Left lung (tissue), 14 donors: ENCODE measurements at places on chromosomes 6 and 20. TPM values are rescaled to one million over a fixed set of nuclear protein-coding genes. Genes with fewer than 3 reads are reported as not detected.

- H3K36me3 ChIP-seq = no peaks in the 10 kb centered on the region
- H3K4me1 ChIP-seq = no peaks in the 10 kb centered on the region
- no peak for DNase-seq
- no peak overlapping the region for H3K4me3 ChIP-seq
These were observed 48.9 kb downstream of the HDDC2 start for GRCh38 chr6:125252891-125253290.

DNA sequence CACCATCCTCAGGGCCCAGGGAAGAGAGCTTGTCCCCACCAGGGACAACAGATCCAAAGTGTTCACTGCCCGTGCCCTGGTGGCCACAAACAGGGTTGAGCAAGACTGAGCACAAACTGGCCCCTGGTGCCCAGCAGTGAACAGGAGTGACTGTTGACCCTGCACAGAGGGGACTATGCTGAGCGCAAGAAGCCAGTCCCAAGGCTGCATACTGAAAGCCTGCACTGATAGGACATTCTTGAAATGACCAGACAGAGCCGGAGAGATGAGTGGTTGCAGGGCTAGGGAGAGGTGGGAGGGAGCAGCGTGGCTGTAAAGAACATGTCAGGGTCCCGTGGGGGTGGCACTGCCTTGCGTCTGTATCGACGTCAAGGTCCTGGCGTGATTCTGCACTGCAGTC lies 2.9 kb upstream of the FNDC11 start:
- H3K4me3 ChIP-seq = no peak overlapping the region
- H3K27me3 ChIP-seq = peaks cover 95% of the 10 kb centered on the region
- H3K36me3 ChIP-seq = no peaks in the 10 kb centered on the region
- peaks cover 12% of the 10 kb centered on the region for H3K4me1 ChIP-seq
- no peak for DNase-seq

DNA sequence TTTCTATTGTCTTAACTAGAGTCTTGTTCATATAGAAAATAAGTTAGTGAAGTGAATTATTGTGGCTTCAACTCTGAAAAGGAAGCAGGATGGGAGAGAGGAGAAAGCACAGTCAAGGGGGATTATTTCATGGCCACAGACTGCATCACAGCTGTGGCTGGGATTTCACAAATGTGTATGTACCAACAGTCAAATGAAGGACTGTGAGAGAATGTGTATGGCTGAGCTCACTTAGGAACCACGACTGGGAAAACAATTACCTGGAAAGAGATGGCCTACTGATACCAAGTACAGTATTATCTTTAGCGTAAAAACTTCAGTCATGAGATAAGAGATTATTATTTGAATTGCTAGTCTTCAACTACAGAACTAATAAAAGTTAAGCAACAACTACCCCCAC lies 54.9 kb downstream of the SESN1 start:
- H3K27me3 ChIP-seq = no peaks in the 10 kb centered on the region
- no peak overlapping the region for H3K27ac ChIP-seq
- no peak overlapping the region for H3K4me3 ChIP-seq

Gene HLA-DQB2
- 1.2 TPM for polyA plus RNA-seq

Gene RGS17
- polyA plus RNA-seq = 2.3 TPM

Gene JPH2
- 1.6 TPM for polyA plus RNA-seq
